ENCODE measurements at places on chromosomes 1 and 21. TPM values are rescaled to one million over a fixed set of nuclear protein-coding genes. Genes with fewer than 3 reads are reported as not detected.

DNA sequence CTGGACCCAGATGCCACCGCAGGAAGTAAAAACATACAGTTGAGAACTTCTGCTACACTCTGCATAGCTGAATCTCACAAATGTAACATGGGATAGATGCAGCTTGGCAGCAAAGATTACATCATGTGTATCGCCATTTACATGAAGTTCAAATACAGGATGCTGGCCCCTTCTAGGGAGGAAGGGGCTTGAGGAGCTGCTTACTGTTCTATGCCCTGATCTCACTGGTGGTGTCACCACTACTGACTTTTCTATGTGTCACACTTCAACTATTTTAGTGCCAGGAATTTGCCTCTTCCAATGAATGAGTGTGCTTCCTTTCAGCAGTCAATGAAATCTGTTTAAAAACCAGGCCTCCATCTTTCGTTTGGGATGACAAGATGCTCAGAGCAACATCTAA lies 31.1 kb downstream of the MRAP start:
- no peak for DNase-seq

DNA sequence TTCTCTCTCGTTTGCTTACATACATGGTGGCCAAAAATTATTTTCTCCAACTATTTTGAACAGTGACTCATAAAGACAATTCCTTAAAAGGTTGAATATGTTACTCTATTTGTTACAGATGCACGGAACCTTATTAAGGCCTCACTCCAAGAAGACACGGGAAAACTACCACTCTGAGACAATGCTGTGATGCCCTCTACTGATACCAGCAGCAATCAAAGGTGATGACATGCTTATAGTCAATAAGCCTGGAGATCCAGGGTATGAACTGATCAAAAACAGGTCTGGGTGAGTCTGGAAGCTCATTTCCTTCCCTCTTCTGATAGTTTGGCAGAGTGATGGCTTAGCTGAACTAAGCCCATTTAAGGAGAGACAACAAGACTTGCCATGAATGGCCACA lies 563.0 kb downstream of the LRRIQ3 start:
- DNase-seq, result no peak

DNA sequence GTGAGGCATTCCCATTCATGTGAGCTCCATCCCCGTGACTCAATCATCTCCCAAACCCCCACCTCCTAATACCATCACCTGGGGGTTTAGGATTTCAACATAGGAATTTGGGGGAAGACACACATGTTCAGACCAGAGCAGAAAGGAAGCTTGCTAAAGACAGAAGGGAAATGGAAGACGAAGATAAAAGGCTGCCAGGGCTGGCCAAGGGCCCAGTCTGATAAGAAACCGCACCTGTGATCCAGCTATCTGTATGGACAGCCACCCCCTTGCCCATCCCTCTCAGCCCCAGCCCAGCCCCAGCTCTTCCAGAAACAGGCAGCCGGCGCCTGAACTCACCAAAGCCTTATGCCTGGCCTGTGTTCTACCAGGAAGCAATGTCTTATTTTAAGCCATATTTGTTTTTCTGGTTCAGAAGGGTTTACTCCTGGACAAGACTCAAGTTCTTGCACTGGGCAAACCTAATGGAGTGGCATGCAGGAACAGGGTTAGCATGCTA lies 198.4 kb upstream of the VAMP3 start:
- no peak for DNase-seq

DNA sequence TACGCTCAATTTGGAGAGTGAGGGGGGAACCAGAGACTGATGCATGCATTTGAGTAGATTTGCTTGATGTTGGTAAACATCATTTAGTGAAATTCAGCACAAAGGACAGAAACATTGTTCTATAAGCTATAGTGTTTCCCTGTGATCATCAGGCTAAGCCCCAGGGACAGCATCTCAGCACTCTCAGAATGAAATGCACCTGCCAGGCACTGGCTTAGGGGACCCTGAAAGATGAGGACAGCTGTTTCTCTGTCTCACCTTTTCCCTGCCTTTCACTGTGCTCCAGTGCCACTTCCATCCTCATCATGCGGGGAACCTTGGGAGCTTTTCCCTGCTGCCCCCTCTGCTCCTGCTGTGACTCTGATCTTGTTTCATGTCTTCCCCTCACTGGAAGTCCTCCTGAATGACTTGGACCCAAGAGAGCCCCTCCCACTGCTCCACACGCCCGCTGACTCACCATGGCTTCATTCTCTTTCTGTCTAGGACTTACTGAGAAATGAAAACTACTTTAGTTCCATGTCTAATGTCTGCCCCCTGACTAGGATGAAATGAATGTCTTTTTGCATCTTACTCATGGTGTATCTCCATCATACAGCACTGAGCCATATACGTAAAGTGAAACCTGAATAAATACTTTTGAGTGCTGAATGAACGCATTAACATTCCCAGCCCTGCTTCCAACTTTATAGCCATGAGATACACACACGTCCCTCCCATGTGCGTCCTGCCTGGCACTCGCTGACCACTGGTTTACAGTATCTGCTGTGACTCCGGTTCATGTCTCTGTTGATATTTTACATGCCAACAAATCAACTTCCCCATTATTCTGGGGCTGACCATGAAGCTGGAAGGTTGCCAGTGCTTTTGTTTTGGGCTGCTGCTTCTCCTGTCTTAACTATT lies 182.0 kb downstream of the PCP4 start:
- no peak for DNase-seq

- no peak for DNase-seq
Observed at GRCh38 chr1:32925403-32926162, 24.4 kb upstream of the TMEM54 start.

GRCh38 chr1:152048416-152049009 lies 11.7 kb upstream of the S100A11 start:
- DNase-seq, result peak; percentile 92

GRCh38 chr21:45874716-45875415 lies 106.7 kb upstream of the COL6A1 start:
- DNase-seq, result peak; percentile 56

DNA sequence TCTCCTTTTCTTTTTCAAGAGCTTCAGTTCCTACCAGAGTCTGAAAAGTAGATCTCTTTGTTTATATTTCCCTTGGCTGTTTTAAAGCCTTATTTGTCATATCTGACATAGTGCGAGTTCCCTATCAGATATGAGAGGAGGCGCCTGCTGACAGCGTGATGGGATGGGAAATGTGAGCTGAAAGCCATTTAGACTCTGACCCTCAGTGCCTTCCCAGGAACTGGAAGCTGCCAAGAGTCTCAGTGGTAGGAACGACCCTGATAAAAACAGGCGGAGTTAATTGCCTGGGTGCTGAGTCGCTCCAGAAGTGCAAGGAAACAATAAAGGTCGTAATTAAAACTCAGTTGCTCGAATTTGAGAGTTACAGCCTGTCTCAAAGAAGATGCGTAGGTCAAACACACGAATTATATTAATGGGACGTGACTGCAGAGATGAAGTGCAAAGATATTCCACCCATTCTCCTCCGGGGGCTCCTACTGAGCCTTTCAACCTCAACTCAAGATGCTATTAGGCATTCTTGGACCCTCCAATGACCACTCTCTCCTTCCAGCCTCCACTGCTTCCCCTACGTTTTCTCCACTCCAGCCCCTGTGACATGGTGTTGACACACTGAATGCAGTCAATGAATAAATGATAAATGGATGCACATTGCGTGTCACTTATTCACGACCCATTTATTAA lies 84.6 kb downstream of the KAZN start:
- no peak for DNase-seq

- DNase-seq, result no peak
Observed at GRCh38 chr1:204285436-204286305, 71.9 kb upstream of the GOLT1A start.

- DNase-seq, result no peak
Observed at GRCh38 chr1:42815941-42816584, 859 bp upstream of the ERMAP start.

DNA sequence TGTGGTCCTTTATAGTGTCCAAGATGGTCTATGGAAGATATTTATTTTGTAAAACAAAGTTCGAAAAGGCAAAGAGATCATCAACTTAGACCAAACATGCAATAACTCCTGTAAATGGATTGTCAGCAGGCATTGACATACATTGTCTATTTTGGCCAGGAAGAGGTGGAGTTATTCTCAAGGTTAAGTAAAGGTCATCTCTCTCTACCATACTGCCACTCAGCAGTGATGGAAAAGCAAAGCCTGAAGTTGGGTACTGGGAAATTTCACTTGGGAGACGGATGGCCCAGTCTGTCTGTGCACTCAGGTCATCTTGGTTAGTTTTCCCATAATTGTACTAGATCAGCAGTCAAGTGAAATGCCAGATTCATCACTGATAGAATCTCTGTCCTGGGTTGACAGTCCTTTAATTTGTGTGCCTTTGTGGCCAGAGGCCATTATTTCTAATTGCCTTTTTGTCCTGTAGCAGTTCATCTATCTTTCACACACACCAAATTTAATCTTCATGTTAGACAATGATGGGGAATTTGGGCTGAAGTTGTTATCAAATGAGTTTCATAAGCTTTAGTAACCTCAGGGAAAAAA lies 17.5 kb downstream of the PIGP start:
- no peak for DNase-seq

- no peak for DNase-seq
Observed at GRCh38 chr1:207856276-207857023, 54.5 kb downstream of the CD34 start.

GRCh38 chr21:34669149-34669879 lies 520 bp downstream of the CLIC6 start:
- DNase-seq, result no peak

GRCh38 chr21:16536140-16536539 lies 806.4 kb downstream of the USP25 start:
- DNase-seq, result no peak

- no peak for DNase-seq
Observed at GRCh38 chr1:116321766-116322175, 51.3 kb upstream of the ATP1A1 start.

- DNase-seq, result no peak
Observed at GRCh38 chr1:231072502-231073094, 32.5 kb upstream of the FAM89A start.

The LAMTOR2 gene
- 43.0 TPM for total RNA-seq

The B3GALT2 gene
- 0.77 TPM for total RNA-seq

The GNG4 gene
- total RNA-seq, result 0.17 TPM

The NHLH2 gene
- not detected for total RNA-seq

The CELA3B gene
- total RNA-seq, result 1.3 TPM

The HEYL gene
- total RNA-seq, result 3.7 TPM

The CR1L gene
- total RNA-seq, result 5.5 TPM

The TCP10L gene
- not detected for total RNA-seq

The AMY2A gene
- total RNA-seq, result 6.9 TPM

The SPRR3 gene
- not detected for total RNA-seq

The THAP3 gene
- 15.3 TPM for total RNA-seq
